Posterior vena cava (tissue), 2 donors: ENCODE measurements at places on chromosomes 5 and 9. TPM values are rescaled to one million over a fixed set of nuclear protein-coding genes. Genes with fewer than 3 reads are reported as not detected.

- no peak for DNase-seq
Observed at GRCh38 chr9:136558373-136558772, 12.5 kb upstream of the NOTCH1 start.

PCDHB16 gene
- 3.0 TPM for total RNA-seq

GRCh38 chr9:61673247-61673646 lies 483.4 kb downstream of the SPATA31A7 start:
- DNase-seq: peak; percentile 29

GRCh38 chr5:102628441-102629175 lies 126.5 kb upstream of the PAM start:
- DNase-seq: no peak

PCDHA11 gene
- total RNA-seq: 0.14 TPM

GRCh38 chr5:5298841-5299541 lies 123.5 kb upstream of the ICE1 start:
- DNase-seq: no peak
